Thyroid gland (tissue), 4 donors: ENCODE measurements at places on chromosomes 5 and 9. TPM values are rescaled to one million over a fixed set of nuclear protein-coding genes. Genes with fewer than 3 reads are reported as not detected.
A peak's percentile ranks its signal among the peaks of the same experiment; 100 is the strongest.

IL4 gene
- not detected for total RNA-seq

DNA sequence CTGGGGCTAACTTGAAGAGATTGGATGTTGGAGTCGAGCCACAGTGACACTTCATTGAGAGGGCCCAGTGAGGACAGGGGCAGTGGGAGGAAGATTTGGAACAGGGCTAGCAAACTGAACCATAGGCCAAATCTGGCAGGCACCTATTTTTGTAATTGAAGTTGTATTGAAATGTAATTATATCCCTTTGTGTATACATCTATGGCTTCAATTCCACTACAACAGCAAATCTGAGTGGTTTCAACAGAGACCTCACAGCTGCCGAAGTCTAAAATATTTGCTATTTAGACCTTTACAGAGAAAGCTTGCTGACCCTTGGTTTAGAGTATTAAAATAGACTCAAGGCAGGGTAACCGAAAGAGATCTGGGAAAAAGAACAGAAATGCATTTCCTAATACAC lies 4.7 kb upstream of the TNFSF8 start:
- H3K27me3 ChIP-seq = no peaks in the 10 kb centered on the region
- no peak for DNase-seq
- H3K4me3 ChIP-seq = no peak overlapping the region
- no peaks in the 10 kb centered on the region for H3K36me3 ChIP-seq
- no peak overlapping the region for H3K27ac ChIP-seq

GRCh38 chr9:99030610-99031109 lies 74.3 kb upstream of the TGFBR1 start:
- no peaks in the 10 kb centered on the region for H3K36me3 ChIP-seq
- DNase-seq = no peak

DNA sequence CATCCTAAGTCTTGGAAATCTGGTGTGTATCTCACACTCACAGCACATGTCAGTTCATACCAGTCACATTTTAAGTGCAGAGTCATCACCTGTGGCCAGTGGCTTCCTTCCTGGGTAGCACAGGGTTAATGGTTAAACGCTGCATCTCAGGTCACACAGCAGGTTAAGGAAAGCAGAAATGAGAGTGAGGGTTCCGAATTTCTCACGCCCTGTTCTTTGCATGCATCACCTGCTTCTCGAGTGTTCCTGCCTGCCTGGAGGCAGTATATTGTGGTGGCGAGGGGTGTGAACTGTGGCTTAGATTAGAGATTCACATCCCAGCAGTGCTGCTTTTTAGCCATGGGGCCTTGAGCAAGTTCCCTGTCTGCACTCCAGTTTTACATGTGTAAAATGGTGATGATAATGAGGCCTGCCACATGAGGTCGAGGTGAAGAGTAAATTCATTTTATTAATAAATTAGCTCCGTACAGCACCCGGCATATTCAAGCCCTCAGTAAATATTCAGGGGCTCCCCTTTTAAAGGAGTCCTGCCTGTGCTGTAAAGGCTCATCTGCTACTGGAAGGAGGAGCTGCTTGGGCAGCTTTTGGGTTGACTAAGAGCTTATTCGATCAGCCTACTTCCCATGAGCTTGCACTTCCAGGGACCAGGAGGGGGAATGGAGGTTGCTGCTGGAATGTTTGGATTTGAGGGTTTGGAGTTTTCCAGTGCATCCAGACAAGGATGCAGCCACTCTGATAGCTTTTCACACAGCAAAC lies 61.1 kb upstream of the SAP30L start:
- H3K4me3 ChIP-seq = no peak overlapping the region
- H3K27ac ChIP-seq = peak overlapping the region; percentile 64
- H3K27me3 ChIP-seq = no peaks in the 10 kb centered on the region
- no peaks in the 10 kb centered on the region for H3K36me3 ChIP-seq
- DNase-seq = peak; percentile 85

GRCh38 chr5:76733049-76733417 lies 17.1 kb downstream of the F2R start:
- no peak overlapping the region for H3K27ac ChIP-seq
- H3K4me1 ChIP-seq = peaks cover 7% of the 10 kb centered on the region
- H3K27me3 ChIP-seq = no peaks in the 10 kb centered on the region
- H3K4me3 ChIP-seq = no peak overlapping the region
- DNase-seq = no peak

- no peaks in the 10 kb centered on the region for H3K27me3 ChIP-seq
- no peak for DNase-seq
- no peak overlapping the region for H3K27ac ChIP-seq
- no peaks in the 10 kb centered on the region for H3K36me3 ChIP-seq
- H3K4me3 ChIP-seq = no peak overlapping the region
These were observed 52.5 kb upstream of the GGTA1 start for GRCh38 chr9:121551985-121552753.

DNA sequence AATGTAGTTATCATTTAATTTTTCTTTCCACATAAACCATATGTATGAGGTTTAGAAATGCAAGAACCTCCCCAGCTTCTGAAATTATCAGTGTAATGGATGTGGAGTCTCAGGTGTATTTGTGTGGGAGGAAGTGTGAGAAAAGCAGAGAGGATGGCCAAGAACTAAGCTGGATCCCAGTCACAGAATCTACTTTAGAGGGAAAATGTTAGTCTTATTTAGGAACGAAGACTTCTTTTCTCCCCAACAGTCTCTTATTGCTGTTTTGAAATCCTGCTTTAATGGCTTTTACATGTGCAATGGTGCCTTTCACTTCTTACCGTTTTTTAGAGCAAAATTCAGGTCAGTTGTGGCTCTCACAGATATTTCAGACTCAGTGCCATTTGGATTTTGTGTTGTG lies 3.0 kb downstream of the EQTN start:
- H3K27me3 ChIP-seq = no peaks in the 10 kb centered on the region
- no peaks in the 10 kb centered on the region for H3K36me3 ChIP-seq
- peak overlapping the region; percentile 12 for H3K27ac ChIP-seq
- H3K4me1 ChIP-seq = no peaks in the 10 kb centered on the region
